ENCODE measurements at places on chromosomes 13 and 19.
A peak's percentile ranks its signal among the peaks of the same experiment; 100 is the strongest.

GRCh38 chr19:12872941-12873890, 8.0 kb downstream of the DNASE2 start:
- DNase-seq, result peak; percentile 46

- no peak for DNase-seq
These were observed 2.4 kb downstream of the SLC8A2 start for GRCh38 chr19:47469363-47469700.

DNA sequence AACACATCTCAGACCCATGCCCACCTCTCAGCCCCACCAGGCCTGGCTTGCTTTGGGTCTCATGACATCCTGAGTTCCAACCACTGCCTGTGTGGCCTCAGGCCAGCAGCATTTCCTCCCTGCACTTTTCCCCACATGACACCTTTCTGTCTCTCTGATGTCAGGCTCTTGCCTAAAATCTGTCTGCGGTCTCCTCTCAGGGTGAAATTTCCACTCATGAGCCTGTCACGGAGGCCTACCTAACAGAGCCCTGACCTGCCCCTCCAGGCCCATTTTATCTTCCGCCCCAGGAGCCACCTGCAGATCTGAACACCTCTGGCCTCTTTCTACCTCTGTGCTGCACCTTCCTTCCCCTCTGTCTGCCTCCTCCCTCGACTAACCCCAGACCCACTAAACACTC, 93.5 kb downstream of the ZDHHC20 start:
- DNase-seq, result no peak

GRCh38 chr19:4089400-4089908, 22.8 kb upstream of the ZBTB7A start:
- no peak for DNase-seq

DNA sequence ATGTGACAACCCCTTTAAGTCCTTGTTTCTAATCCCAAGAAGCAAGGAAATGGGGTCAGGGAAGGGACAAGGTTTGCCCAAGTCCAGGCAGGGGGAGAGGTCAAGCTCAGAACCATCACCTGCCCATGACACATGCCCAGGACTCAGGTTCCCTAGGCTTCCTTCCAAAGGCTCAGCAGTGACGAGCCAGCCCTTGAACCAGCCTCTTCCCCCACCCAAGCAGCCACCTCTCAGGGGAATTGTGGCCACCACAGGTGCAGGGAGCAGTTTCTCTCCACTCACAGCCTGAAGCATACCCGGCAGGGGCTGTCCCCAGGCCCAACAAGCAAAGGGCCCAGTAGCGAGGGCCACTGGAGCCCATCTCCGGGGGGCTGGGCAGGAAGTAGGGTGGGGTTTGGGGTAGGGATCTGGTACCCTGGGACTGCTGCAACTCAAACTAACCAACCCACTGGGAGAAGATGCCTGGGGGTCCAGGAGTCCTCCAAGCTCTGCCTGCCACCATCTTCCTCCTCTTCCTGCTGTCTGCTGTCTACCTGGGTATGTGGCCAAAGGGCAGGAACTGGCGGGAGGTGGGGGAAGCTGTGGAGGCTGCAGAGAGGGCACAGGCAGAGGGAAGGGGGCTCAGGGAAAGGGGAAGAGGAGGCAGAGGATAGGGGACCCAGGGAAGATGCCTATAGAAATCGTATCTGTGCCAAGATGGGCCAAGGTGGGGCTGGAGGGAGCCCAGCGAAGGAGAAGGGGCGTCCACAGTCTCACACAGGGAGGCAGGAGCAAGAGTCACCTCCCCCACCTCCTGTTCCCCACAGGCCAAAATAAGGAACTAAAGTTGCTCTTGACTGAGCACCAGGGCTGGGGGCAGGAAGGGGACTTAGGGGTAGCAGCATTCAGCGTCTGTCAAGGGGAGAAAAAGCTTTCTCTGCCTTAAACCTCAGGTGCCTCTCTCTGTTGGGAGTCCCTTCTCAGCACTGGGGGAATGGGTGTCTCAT, at the start of gene CD79A:
Gene CD79A, plus strand, starts transcription at position 433 of the 986 bp plus-strand sequence. Its CDS starts 26 bp downstream, at position 459.
- DNase-seq, result no peak

DNA sequence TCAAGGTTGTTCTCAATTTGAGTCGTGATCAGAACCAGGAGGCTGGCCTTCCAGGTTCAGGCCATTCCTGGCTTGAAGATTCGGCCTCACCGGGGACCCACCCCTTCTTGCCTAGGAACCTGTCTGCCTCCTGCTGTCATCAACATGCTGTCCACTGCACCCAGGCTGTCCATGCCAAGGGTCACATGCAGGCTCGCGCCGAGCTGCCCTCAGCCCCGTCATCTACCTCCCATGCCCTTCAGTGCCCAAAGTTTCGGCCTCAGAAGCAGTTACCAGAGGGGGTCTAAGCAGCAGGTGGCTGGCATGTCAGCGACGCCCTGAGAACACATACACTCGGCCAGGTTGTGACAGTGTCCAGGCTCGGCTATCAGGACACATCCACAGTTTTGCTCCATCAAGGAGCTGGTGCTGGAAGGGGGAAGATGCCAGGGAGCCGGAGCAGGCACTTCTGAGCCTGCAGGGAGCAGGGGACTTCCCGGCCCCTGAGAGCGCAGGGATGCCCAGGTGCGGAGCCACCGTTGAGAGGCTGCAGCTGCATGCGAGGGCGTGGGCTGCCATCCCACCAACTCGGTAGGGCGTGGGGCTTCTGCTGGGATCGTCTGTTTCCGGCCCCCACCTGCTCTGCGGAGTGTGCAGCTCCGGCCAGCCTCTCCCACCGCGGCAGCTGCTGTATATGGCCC, 590.9 kb upstream of the SLITRK5 start:
- no peak for DNase-seq

GRCh38 chr19:17468302-17469091, 1.8 kb upstream of the SLC27A1 start:
- DNase-seq, result no peak

DNA sequence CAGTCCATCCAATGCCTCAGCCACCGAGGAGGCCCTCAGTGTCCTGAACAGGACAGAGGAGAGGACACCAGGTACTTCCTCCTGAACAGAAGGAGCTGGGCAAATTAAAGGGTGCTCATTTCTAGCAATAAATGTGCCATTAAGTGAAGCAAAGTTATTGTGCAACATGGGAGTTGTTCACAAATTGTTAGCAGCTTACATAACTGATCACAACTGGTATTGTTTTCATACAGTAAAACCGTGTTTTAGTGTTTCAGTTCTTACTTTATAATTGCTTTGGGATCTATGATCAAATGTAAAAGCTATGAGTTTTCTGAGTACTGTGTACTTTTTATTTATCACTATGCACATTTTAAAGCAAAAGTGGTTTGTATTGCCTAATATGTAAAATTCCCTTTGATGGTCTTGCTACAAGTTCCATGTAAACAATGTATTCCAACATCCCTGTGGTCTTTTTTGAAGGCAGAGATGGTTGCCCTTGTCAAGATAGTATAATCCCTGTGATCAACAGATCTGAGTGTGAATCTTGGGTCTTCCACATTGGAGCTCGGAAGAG, 263.1 kb downstream of the FGF14 start:
- DNase-seq, result no peak

GRCh38 chr13:99033814-99034213, 56.0 kb upstream of the DOCK9 start:
- DNase-seq, result peak; percentile 60

DNA sequence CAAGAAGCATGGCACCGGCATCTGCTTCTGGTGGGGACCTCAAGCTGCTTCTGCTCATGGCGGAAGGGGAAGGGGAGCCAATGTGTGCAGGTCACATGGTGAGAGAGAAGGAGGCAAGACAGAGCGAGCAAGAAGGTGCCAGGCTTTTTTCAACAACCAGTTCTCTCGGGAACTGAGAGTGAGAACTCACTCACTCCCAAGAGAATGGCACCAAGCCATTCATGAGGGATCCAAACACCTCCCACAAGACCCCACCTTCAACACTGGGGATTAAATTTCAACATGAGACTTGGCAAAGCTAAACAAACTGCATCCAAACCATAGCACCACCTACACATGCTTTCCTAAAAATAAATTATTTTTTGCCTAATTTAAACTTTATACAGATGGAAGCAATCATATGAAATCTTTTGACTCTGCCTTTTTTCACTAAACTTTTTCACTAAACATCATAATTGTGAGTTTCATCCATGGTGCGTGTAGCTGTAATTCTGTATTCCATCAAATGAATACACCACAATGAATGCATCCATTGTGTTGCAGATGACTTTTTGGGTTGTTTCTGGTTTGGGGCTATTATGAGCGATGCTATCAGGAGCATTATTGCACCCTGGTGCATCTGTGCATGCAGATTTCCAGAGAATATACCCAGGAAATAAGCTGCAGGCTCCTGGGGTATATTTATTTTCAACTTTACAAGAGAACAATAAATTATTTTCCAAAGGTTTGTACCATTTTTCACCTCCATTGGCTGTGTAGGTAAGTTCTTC, 14.6 kb upstream of the IPO5 start:
- DNase-seq, result no peak

DNA sequence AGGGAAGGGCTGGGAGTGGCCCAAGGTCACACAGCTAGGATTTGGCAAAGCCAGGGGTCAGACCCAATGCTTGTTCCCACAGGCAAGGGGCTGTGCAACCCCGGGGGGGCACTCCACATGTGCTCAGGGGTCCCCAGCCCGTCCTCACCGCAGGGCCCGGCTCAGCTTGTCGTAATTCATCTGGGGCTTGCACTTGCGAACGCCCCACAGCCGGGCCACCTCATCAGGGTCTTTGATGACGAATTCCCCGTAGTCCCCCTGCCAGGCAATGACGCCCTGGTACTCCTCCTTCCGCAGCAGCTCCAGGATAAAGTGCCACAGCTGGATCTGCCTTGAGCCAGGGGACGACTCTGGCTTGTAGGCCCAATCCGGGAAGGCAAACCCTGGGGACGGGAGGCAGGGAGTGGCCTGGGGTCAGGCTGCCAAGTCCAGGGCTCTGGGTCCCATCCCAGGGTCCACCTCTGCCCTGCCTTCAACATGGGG, 4.7 kb downstream of the ERF start:
- peak; percentile 31 for DNase-seq

GRCh38 chr13:42174344-42175162, 97.4 kb upstream of the AKAP11 start:
- DNase-seq, result no peak

DNA sequence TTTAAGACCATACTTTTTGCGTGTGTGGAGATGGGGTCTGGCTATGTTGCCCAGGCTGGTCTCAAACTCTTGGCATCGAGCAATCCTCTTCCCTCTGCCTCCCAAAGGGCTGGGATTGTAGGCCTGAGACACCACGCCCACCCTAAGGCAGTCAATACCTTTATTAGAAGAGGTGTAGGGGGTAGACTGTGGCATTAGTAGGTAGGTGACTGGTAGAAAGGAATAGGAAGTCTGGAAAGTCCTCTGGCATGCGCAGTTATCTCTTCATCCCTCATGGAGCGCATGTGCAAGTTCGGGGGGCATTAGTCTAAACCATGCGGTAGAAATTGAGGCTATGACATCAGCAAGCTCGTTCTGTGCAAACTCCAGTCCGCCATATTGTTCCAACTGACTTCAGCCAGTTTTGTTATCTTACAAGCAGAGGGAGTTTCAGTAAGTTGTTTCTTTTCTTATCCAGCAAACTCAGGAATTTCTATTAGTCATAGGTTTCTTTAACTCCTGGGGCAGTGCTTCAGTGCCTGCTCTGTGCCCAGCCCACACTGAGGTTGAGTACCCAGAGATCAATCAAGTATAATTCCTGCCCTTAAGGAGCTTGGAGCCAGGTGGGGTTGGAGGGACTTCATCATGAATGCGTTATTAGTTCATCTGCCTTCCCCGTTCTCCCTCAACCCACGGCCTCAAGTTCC, 7.3 kb upstream of the RANBP3 start:
- no peak for DNase-seq

DNA sequence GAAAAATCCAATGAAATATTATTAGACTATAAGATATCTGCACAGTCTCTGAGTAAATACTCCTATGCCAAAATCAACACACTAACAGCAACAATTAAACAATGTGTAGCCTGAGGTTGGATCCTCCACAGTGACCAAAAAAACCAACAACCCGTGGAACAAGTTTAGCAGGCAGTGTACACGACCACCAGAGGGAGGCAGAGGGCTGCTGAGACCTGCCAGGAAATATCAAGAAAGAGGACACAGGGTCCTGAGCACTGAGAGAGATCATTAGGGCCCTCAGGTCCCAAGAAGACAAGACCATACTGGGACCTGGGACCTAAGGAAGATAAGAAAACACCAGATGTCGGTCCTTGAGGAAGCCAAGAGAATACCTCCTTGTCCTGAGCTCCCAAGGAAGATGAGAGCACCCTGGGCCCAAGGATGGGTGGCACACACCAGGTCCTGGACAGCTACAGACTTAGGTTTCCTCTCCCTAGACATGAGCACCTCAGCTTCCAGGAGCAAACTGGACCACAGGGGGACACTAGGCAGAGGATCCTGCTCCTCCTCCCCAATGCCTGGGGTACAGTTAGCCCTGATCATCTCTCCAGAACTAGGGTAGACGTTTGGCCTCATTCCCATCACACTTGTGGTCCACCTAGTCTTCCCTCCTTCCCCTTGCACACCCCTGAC, 822 bp upstream of the ZNF274 start:
- peak; percentile 44 for DNase-seq

GRCh38 chr19:39351537-39352064, 9.4 kb downstream of the SAMD4B start:
- DNase-seq, result no peak

- no peak for DNase-seq
These were observed 82.2 kb downstream of the EDNRB start for GRCh38 chr13:77836423-77836822.

DNA sequence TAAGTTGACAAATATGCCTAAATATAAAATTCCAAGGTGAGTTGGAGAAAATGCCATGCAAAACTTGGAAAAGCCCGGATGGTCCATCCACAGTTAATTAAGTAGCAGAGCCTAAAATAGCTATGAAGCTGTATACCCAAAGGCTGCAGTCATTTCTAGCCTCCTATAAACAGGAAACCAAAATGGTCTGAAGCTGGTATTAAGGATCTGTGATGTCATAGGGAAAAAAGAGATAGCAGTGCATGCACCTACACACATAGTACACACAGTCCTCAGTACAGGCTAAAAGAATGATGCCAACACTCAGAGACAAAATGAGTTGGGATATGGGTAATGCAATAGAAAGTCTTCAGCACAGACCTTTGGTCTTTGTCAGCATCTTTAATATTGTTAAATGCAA, 736.9 kb downstream of the EFNB2 start:
- DNase-seq, result no peak

DNA sequence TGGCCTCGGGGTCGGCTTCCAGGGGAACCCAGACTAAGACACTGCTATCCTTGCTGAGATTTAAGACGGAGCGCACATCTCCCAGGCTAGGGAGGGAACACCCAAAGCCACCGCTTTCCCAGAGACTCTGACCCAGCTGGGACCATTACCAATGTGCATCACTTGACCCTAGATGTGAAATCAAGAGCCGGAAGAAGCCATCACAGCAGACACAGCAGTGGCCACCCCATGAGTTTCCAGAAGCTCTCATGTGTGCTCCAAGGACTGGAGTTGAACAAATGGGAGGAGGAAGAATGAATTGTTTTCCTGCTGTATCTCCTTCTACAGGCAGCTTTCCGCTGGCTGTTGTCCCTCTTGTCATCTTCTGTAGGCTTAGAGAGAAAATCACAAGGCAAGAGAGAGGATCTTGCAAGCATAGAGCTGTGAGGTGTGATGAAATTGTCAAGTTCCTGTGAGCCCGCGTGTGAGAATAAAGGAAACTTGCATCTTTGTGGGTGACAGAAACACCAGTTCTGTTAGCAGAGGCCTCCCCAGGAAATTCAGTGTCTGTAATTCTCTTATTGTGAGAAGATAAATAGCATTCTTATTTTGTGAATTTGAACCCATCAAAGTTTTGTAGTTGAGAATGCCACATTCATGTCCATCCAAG, 711.8 kb downstream of the UQCRFS1 start:
- no peak for DNase-seq

- DNase-seq, result no peak
These were observed 120.1 kb upstream of the CSNK1A1L start for GRCh38 chr13:37225414-37226070.

GRCh38 chr19:34489175-34489574, 7.6 kb downstream of the WTIP start:
- DNase-seq, result no peak
